ENCODE measurements at places on chromosomes 7 and 10. TPM values are rescaled to one million over a fixed set of nuclear protein-coding genes. Genes with fewer than 3 reads are reported as not detected.

The CLEC5A gene
- 0.59 TPM for total RNA-seq

The CALHM1 gene
- not detected for total RNA-seq

The OGDH gene
- total RNA-seq = 82.4 TPM

The NYAP1 gene
- 0.33 TPM for total RNA-seq

The CACNB2 gene
- total RNA-seq = under 0.01 TPM

The H2BK1 gene
- not detected for total RNA-seq

The HOXA1 gene
- 9.4 TPM for total RNA-seq

The XPNPEP1 gene
- total RNA-seq = 68.6 TPM

The PHYHIPL gene
- total RNA-seq = 0.17 TPM

Data from mammary epithelial cell (primary cell).